ENCODE measurements at places on chromosomes 11 and 22.
A peak's percentile ranks its signal among the peaks of the same experiment; 100 is the strongest.

GRCh38 chr11:83609191-83609590 lies 323.0 kb upstream of the CCDC90B start:
- DNase-seq, result no peak

- DNase-seq, result no peak
These were observed 19.1 kb downstream of the RIC3 start for GRCh38 chr11:8149726-8150125.

DNA sequence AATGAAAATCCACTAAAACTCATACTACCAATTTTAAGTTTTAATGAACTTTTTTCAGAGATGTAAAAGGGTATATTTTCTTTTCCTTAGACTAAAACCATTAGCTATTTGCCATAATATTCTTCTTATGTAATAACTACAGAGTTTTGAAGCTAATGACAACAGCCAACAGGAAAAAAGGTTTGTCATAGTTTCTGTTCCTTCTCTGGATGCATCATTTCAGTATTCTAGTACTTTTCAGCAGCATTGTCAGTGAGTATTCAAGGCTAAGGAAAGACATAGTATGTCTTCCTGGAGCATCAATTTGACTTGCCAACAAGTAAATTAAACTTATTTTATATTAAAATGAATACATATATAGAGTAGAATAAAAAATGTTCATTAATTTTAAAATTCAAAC lies 166.0 kb downstream of the METTL15 start:
- no peak for DNase-seq

DNA sequence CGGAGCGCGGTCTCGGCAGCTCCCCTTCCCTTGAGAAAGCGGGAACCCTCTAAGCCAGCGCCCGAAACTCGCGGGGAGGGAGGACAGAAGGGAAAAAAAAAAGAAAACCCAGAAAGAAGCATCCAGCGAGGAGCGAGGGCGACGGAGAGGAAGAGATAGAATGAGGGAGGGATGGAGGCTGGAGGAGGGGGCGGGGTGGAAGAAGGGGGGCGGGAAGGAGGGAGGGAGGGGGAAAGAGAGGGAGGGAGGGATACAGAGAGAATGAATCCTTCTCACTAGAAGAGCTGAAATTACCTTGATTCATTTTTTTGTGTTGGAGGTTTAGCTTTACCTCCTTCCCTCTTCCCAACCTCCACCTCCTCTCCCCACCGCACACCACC lies 19.3 kb upstream of the BDNF start:
- DNase-seq, result no peak

GRCh38 chr22:24926849-24927579 lies 19.5 kb downstream of the LHFPL7 start:
- DNase-seq, result no peak

DNA sequence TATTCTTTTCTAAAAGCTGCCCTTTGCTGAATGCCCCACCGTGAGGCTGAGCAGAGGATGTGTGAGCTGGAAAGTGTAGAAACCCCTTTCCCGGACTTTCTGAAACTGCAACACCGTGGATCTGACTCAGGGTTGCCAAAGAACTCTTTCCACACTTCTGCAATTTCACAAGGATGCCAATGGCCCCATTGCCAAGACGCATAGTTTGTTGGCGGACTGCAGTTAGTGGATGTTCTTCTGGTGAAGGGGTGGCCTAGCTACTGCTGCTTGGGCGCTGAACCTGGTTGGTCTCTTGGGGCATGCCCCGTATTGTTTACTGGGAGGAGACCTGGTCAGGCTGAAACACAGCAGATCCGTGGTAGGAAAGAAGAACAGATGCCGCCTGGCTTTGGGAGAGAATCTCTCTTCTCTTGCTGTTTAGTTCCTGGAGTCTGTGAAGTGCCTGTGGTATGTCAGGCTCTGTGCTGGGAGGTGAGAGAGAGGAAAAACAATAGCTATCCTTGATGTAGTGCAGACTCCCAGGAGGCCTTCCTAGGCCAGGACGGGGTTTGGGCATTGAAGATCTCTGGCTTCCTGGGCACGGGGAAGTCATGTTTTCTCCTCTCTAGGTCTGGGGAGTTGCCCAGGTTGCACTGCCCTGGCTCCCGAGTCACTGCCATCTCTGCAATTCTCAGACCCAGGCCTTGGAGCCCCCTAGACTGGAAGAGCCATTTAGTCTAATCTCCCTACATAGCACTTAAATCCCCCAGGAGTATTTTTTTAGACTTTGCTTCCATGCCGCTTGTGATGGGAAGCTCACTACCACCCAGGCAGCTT lies 26.9 kb downstream of the CD82 start:
- no peak for DNase-seq

GRCh38 chr22:32660292-32660691 lies 141.2 kb upstream of the TIMP3 start:
- DNase-seq, result peak; percentile 55

DNA sequence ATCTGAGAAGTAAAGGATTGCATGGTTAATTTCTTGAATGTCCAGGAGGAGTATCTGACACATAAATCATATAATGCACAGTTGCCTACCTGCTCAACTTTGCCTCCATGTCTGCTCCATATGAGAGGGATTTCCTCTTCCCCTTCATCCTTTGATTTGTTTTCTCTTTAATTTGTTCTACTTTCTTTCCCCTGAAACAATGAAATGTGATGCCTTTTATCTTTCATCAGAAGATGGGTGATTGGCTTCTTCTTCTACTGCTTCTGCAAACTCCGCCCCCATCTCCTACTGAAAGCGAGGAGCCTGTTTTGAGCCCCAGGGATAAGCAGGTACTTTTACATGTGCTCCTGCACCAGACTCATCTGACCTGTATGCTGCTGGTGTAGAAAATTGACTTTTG lies 9.9 kb upstream of the ETS1 start:
- no peak for DNase-seq

- DNase-seq, result no peak
These were observed 69.4 kb downstream of the LINC01488 start for GRCh38 chr11:69550846-69551245.

DNA sequence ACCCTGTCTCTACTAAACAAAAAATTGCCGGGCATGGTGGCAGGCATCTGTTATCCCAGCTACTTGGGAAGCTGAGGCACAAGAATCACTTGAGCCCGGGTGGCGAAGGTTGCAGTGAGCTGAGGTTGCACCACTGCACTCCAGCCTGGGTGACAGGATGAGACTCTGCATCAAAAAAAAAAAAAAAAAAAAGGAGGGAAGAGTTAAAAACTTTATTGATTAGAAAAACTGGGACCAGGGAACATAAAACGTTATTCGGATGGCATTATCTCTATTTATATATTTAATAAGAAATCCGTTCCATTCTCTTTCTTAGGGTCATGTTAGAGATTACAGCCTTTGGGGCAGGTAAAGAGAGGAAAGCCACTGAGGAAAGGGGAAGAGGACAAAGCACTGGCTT lies 197.5 kb downstream of the BCR start:
- DNase-seq, result no peak

DNA sequence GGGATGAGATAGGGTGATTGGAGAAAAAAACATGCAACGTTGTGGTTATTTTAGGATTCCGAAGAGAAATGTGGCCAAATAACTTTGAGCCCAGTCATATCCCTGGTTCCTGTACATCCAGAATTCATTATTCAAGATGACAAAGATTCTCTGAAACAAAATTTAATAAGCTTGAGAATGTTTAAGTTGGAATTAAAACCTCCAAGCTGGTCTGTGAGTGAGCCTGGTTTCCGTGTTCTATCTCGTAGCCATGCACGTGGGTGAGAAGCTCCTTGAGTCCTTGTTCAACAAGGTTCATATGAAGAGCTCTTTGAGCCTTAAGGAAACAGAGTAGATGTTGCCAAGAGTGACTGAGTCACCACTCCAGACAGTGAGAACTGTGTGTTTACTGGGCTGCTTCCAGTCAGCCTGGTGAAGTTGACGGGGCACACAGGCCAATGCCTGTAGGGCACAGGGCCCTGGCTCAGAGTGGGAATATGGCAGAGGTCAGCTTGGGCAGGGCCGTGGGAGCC lies 206.5 kb downstream of the NAV2 start:
- DNase-seq, result no peak

GRCh38 chr11:72750556-72751115 lies 1.6 kb downstream of the ARAP1 start:
- no peak for DNase-seq

DNA sequence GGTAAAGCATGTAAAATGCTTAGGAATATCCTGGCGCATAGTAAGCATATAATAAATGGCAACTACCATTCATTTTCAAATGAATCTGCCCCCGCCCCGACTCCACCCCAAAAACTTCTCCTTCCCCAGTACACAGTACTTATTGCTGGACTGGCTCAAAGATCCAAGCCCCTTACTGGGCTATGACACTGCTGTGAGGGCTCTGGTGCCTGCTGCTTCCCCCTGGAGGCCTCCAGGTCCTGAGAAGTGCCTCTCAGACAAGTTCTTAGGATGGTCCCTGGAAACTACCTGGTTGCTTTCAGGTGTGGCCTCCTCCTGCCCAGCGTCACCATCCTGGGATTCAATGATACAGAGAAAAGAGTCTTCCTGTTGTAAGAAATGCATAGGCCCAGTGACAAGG lies 190.6 kb upstream of the NTM start:
- no peak for DNase-seq

- DNase-seq, result no peak
These were observed 12.9 kb downstream of the NEAT1 start for GRCh38 chr11:65435411-65435931.

DNA sequence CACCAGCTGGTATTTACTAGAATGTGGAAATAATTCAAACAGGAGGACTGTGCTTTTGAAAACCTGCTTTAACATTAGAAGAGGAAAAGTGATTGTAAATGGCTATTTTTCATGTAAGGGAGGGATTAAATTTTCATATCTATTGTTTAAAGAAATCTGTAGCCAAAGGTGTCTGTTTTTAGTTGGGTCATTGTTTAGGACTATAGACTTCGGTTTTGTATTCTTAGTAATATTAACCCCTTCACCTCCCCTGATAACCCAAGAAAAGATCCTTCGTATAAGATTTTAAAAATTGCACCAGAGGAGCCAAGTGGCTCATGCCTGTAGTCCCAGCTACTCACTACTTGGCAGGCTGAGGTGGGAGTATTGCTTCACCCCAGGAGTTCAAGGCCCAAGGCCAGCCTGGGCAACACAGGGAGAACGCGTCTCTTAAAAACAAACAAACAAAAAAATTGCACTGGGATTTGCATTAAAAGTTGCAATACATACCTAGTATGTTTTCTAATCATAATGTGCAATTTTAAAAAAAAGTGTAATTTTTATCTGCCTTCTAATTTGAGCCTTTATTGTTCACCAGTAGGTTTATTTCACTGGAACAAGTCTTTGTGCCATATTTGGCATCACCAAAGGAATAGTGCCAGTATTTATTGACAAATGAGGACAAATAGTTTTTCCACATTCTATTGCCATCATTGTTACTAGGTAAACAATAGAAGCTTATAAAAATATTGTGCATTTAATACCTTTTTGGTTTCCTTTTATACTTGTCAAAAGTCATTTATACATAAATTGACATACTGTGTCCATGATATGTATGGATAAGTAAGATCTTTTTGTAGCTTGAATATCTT lies 34.3 kb downstream of the MTMR3 start:
- no peak for DNase-seq

DNA sequence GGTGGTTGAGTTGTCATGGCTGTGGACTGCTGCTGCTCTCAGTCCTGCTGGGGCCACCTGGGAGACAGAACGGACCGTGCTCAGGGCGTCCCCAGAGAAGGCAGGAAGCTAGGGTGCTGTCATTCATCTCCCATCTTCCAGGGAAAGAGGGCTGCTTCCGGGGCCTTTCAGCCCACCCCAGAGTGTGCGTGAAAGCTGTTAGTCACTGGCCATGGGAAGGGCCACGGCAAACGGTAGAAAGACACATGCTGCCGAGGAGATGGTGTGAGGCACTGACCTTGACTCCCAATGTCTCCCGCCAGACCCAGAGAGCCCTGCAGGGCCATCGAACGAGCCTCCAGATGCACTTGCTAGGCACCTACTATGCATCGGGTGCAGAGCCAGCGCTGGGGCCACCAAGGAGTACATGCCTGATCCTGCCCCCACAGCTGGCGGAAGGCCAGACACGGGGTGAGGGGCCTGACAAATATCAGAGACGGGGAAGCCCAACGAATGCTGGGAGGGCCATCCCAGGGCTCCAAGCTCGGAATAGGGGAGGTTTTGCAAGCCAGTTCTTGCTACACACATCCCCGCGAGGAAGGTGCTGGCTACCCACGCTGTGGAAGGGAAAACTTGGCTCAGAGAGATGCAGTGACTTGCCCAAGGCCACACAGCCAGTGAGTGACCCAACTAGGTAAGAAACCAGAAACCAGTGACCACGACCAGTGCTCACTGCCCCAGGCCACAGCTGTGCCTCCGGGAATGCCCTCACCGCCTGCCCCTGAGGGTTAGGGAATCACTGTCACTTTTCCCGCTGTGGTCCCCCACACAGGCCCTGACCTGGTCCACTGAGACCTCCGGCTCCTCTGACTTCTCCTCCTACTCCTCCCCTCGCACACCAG lies 10.1 kb downstream of the RAC2 start:
- no peak for DNase-seq

- DNase-seq, result no peak
These were observed 8.4 kb upstream of the MMP12 start for GRCh38 chr11:102883141-102883540.

- peak; percentile 58 for DNase-seq
These were observed 2.6 kb upstream of the HPX start for GRCh38 chr11:6443269-6444003.

GRCh38 chr22:24330636-24331035 lies 60.0 kb downstream of the SPECC1L start:
- no peak for DNase-seq

- DNase-seq, result no peak
These were observed 274.2 kb downstream of the CASP12 start for GRCh38 chr11:104624021-104624420.

DNA sequence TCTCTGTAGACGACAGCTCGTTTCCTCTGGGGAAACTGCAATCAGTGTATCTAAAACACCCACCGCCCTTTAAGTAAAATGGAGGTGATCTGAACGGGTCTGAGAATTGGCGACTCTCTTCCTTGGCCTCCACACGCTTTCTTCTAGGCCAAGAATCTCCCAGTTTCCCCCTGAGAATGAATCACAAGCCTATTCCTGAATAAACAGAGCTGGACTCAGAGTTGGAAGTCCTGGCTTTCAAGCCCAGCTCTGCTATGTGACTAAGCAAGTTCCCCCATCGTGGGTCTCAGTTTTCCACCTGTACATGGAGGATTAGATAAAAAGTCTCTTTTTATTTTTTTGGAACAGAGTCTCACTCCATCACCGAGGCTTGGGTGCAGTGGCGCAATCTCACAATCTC lies 200.4 kb downstream of the MN1 start:
- no peak for DNase-seq

DNA sequence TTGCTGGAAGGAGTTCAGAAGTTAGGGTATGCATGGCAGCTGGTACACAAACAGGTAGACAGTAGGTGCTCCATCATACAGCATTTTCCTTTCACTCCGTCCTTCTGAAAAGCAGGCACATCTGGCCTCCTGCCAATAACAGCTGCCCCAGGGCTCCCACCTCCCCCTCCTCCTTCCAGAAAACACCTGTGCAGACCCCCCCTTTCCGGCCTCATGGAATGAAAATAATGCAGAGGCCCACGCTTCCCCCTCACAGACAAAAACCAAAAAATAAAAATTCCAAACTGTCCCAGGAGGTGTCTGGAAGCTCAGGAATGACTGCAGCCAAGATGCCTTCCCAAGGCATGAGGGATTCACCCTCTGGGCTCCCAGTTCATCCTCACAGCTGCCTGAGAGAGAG lies 185.5 kb downstream of the MN1 start:
- DNase-seq, result no peak

All from stimulated activated CD4-positive, alpha-beta T cell treated with anti-CD3 and anti-CD28 coated beads, Interleukin-2, amount 100 ng/mL, for 24 hours (primary cell).